ENCODE measurements at places on chromosomes 3 and 15.

DNA sequence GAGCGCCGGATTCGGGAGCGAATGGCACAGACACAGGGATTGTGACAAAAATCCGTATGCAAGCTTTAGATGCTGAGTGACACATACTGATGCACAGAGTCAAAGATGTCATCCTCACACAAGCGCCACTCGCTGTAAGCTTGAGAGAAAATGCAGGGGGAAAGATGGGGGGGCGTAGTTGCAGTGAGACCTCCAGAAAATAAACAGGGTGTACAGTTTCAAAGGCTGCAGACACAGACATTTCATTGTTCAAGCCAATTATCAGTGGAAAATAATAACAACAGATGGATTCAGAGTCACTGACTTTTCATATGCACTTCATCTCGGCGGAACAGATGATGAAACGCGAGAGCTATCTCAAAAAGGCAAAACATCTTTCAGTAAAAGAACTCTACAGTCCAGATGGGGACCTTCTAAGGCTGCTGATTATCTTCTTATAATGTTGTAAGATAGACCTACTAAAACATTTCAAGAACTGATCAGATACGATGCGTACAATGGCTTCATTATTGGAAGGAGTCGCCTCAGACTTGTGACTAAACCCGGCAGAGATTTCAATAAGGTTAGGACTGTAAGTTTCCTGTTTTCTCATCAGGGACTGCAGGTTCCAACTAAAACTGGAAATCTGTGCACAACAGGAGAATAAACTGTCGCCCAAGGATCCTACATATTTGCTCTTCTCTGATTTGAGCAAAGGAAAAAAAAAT lies 275.4 kb downstream of the FOXP1 start:
- no peak for DNase-seq

GRCh38 chr3:157837336-157837735 lies 268.9 kb downstream of the SHOX2 start:
- no peak for DNase-seq

DNA sequence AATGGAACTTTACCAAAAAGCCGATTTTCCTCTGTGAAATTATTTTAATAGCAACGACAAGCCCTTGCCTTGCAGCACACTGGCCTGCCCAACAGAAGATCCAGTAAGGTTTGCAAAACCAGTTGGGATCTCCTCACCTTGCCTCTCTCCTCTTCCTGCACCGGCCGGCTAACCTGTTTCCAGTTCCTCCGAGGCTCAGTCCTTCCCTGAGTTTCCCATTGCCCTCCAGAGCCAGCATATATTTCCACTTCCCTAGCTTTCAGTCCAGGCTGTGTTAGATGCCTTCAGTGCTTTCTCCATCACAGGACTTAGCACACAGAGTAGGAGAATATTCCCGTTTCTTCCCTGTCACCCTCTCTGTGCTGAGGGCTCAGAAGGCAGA lies 60.3 kb downstream of the NOX5 start:
- DNase-seq: no peak

- DNase-seq: no peak
These were observed 78.0 kb downstream of the CHCHD6 start for GRCh38 chr3:126781889-126782491.

GRCh38 chr3:155497930-155498647 lies 204.6 kb upstream of the STRIT1 start:
- DNase-seq: no peak

- DNase-seq: no peak
These were observed 420 bp downstream of the KCNH8 start for GRCh38 chr3:19148768-19149091.

- DNase-seq: no peak
These were observed at the start of gene CGNL1 for GRCh38 chr15:57375827-57376695. Gene CGNL1, plus strand, starts transcription at chr15:57376505. Its CDS starts 61,495 bp downstream, at chr15:57438000.

GRCh38 chr15:52278135-52278534 lies 17.5 kb downstream of the MYO5C start:
- no peak for DNase-seq

DNA sequence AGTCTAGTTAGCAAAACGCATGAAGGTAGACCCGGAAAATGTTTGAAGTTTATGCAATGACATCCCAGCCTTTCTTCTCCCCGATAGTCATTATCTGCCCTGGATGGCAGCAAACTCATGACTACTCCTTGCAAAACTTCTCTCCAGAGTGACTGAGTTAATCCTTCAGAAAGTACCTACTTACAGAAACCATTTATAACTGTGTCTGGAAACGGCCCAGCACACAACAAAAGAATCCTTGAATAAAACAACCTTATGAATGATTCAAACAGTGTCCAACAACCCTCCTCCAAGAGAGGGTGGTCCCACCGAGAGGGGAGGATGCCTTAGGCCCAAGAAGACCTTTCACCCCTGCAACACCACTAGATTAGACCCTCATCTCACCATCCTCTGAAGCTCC lies 14.2 kb downstream of the ST8SIA2 start:
- DNase-seq: no peak

Data from stimulated activated CD8-positive, alpha-beta memory T cell treated with anti-CD3 and anti-CD28 coated beads, Interleukin-15, amount 100 ng/mL, for 4 hours (primary cell).